ENCODE measurements at places on chromosomes 16 and 17.

- peaks cover 53% of the 10 kb centered on the region for H3K4me1 ChIP-seq
- no peak overlapping the region for H3K27ac ChIP-seq
- H3K36me3 ChIP-seq: no peaks in the 10 kb centered on the region
- H3K27me3 ChIP-seq: peaks cover 4% of the 10 kb centered on the region
These were observed 631 bp downstream of the KREMEN2 start for GRCh38 chr16:2964475-2965336.

- H3K27me3 ChIP-seq: no peaks in the 10 kb centered on the region
- no peak for DNase-seq
- no peaks in the 10 kb centered on the region for H3K36me3 ChIP-seq
- H3K27ac ChIP-seq: no peak overlapping the region
These were observed 26.0 kb downstream of the CBFB start for GRCh38 chr16:67054901-67055300.

- H3K27ac ChIP-seq: no peak overlapping the region
- peaks cover 50% of the 10 kb centered on the region for H3K4me1 ChIP-seq
- H3K27me3 ChIP-seq: no peaks in the 10 kb centered on the region
- H3K36me3 ChIP-seq: no peaks in the 10 kb centered on the region
These were observed 125.3 kb downstream of the FTO start for GRCh38 chr16:53829186-53829747.

- no peaks in the 10 kb centered on the region for H3K4me1 ChIP-seq
- H3K27me3 ChIP-seq: no peaks in the 10 kb centered on the region
- H3K36me3 ChIP-seq: no peaks in the 10 kb centered on the region
- H3K4me3 ChIP-seq: no peak overlapping the region
These were observed 59.4 kb upstream of the CMIP start for GRCh38 chr16:81385031-81385756.

DNA sequence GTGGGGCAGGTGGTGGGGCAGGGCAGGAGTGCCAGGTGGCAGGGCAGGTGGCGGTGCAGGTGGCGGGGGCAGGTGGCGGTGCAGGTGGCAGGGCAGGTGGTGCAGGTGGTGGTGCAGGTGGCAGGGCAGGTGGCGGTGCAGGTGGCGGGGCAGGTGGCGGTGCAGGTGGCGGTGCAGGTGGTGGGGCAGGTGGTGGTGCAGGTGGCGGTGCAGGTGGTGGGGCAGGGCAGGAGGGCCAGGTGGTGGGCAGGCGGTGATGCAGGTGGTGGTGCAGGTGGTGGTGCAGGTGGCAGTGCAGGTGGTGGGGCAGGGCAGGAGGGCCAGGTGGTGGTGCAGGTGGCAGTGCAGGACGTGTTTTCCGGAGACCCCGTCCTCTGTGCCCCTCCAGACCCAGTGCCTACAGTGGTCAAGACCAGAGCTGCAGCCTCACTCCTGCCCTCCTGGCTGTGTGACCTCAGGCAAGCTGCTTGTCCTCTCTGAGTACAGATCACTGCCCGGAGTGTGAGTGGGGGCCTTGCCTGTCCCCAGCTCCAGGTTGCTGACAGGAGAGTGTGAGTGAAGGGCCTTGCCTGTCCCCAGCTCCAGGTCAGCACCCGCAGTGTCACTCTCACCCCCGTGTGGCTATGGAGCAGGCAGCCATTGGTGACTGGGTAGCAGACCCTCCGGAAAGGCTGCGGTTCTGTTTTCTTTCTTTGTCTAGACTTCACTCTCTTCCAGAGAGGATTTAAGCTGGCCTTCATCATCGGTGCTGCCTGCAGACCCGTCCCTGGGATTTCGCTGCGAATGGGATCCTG is 16.1 kb upstream of the NPTX1 start:
- no peaks in the 10 kb centered on the region for H3K27me3 ChIP-seq
- H3K4me1 ChIP-seq: no peaks in the 10 kb centered on the region
- DNase-seq: no peak
- no peak overlapping the region for H3K27ac ChIP-seq
- no peak overlapping the region for H3K4me3 ChIP-seq
- no peaks in the 10 kb centered on the region for H3K36me3 ChIP-seq

DNA sequence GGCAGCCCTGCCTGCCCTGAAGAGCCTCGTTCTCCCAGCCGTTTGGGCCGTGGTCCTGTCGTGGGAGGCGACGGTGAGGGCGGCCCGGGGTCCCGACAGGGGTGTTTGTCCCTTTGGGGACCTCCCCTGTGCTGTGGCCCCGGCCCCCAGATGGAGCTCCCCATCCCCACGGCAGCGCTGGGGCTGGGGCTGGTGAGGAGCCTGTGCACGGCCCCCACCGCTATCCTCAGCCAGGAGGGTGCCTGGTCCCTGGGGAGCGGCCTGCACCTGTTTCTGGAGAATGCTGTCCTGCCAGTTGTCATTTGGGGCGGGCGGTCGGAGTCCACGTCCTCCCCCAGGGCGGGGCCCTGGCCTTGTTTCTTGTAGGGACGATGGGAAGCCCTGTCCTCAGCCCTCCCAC is 6.6 kb downstream of the CAPN15 start:
- peak overlapping the region; percentile 79 for H3K27ac ChIP-seq
- peaks cover 65% of the 10 kb centered on the region for H3K4me1 ChIP-seq
- no peaks in the 10 kb centered on the region for H3K27me3 ChIP-seq

DNA sequence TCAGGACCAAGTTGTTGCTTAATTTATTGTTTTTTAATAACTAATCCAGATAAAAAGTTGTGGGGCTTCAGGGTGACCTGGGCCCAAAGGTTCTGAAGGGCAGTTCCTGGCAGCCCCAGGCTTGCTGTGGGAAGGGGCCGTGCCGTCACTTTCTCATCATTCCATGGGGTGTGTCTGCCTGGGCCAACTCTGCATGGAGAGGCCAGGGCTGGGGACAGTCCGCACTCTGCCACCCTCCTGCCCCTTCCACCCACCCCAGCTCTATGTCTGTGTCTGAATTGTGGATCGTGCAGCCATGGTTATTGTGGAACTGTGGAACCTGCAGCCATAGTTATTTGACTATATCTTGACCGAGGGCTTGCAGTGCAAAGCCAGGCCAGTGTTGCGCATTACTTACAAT is 4.0 kb downstream of the LIMD2 start:
- no peak overlapping the region for H3K27ac ChIP-seq
- H3K36me3 ChIP-seq: no peaks in the 10 kb centered on the region
- no peak overlapping the region for H3K4me3 ChIP-seq
